Iris pigment epithelial cell (primary cell): ENCODE measurements at places on chromosomes 1 and 21.
A peak's percentile ranks its signal among the peaks of the same experiment; 100 is the strongest.

DNA sequence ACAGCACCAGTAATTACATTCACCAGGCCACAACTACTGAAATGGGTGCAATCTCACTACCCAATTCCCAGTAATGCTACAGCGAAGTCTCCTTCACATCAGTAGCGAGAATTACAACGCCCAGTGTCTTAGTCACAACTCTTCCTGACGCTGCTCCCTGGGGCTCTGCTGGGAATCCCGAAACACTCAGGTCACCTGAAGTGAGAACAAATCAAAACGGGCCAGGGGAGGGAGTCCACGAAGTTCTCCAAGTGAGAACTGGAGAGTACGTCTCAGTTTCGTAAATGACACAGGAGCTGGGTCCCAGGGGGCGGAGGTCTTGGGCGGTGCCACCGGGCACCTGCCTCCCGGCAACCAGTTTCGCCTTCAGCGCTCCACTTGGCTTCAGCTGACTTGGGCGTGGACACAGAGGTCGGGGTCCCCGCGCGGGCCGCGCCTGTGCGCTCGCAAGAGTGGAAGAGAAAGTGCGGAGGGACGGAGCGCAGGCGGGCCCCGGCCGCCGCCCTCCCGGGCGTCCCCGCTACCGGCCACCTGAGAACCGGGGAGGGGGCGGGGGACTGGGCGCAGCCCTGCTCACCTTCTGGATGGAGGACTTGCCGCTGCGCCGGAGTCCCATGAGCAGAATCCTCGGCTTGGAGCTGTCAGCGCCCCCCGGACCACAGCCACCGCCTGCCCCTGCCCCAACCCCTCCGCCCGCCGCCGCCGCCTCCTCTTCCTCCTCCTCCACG lies 575 bp downstream of the RRAGC start:
- DNase-seq: peak; percentile 80

DNA sequence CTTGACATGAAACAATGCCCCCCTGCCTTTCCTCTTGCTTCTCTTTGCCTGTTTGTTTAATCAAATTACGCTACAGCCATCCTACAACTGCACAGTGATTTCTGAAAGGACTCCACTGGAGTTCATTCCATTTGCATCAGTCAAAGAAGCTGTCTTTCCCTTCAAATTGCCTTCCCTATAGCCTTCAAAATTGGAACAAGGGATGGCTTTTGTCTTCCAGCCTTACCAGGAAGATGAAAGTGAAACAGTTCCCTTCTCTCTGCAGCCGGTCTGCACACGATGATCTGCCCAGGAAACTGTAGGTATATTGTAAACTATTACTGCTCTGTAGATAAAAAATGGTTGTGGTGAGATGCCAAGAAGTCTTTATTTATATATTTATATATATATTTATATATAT lies 65.6 kb upstream of the ETS2 start:
- DNase-seq: no peak

DNA sequence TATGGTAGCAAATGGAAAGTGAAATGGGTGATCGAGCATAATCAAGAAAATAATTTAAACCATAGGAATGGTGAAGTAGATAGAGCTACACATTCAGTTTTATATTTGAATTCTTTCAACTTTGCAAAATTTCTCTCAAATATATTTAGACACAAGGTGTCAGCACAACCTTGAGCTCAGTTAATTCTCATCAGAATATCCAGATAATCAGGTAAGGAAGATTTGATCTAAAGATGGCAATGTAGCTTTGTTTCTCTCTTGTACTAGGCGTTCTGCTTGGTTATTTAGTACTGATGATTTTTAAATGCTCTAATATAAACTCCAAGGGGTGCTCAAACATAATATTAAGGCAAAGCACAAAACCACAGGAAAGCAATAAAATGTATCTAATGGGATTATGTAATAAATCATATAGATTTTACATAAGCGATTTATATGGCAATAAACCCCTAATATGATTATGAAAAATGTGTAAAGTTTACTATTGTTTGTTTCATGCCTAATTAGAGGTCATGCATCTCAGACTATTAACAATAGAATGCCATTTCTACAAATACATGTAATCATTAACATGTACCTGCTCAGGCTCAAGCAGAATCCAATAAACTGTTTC lies 32.4 kb upstream of the SERTAD4 start:
- DNase-seq: no peak

DNA sequence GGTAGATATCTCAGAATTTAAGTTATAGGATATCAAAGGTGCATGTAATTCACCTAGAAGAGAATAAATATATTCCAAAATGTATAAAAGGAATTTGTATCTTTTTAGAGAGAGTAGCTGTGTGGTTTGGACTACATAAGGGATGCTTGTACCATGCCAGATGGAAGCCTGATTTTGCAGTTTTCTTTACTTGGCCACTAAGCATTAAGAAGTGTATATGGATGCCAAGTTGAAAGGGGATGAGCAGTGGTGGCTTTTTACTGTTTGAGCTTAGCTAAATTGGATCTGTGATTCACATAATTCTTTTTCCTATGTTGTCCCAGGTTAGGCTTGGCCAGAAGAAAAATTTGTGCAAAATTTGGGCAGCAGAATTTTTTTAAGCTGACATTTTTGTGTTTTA lies 43.5 kb upstream of the TTLL7 start:
- DNase-seq: no peak

GRCh38 chr1:233386336-233386735 lies 58.8 kb downstream of the MAP3K21 start:
- peak; percentile 16 for DNase-seq

GRCh38 chr1:96559181-96559580 lies 162.4 kb upstream of the PTBP2 start:
- no peak for DNase-seq

DNA sequence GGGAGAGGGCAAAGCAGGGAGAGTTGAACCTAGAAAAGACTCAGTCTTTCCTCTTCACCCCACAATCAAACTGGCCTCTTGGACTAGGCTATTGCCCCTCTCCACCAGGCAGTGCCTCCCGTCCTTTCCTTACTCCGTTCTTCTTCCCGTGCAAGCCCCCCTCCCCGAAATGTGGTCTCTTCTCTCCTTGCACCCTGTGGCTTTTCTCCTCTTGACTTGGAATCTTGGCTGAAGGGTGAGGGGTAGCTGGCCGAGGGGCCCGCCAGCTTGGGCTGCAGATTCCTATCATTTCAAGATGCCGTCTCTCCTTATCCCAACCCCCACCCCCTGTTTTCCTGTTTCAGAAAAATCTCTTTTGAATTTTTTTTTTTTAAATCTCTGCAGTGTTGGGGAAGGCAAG lies 1.6 kb downstream of the WNT2B start:
- no peak for DNase-seq

DNA sequence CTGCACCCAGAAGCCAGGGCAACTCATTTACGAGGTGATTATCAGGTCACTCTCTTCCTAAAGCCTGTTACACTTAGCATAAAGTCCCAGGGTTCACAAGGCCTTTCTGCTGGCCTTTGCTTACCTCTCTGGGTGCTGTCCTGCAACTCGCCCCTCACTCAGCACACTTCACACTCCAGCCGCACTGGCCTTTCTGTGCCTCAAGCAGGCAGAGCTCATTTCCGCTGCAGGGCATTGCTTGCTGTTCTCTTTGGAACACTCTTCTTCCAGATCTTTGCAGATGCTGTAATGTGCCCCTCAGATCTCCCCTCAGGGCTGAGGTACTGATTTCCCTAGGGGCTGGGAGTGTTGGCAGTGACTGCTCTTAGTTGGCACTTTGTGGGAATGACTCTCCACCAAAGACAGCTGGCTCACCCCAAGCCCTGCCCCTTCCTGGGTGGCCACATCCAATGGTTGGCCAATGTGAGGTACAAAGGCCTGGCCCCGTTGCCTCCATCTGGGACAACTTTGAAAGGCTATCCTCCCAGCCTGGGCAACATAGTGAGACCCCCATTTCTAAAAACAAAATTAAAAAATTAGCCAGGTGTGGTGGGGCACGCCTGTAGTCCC lies 50.8 kb upstream of the SSBP3 start:
- DNase-seq: no peak

- no peak for DNase-seq
Observed at GRCh38 chr1:171988243-171988885, 147.1 kb downstream of the DNM3 start.

GRCh38 chr1:68085752-68086151 lies 35.3 kb upstream of the DIRAS3 start:
- DNase-seq: no peak

DNA sequence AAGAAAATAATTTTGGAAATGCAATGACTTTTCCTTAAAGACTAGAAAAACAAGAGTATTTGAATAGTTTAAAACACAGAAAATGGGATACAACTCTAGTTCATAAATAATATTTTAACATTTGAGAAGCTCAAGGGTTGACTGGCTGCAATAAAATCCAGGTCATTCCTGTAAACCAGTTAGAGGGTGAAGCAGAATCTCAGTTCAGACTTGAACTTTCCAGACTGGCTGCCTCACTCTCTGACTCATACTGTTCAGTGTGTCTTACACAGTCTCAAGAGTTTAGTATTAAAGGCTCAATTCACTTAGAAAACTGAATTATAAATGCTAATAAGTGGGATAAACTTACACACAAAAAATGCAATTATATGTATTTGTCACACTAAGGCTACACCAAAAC lies 89.9 kb downstream of the RAVER2 start:
- DNase-seq: peak; percentile 91

- no peak for DNase-seq
Observed at GRCh38 chr1:65255035-65255655, 54.2 kb upstream of the DNAJC6 start.

DNA sequence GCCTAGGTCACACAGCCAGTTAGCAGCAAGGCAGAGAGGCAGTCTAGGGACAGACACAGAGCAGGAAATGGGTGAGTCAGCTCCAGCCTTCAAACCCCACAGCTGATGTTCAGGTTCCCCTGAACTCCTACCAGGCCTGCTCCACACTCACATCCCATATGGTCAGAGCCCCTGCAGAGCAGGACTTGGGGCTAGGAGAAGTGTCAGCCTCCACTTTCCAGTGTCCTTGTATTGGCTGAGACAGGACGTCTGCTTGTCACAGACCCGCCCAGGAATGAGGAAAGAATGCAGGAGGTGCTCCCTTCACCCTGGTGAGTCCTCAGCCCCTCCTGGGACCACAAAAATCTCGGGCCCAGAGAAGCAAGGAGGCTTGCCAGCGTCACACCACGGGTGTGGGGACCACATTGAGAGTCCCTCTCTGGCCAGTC lies 92.5 kb downstream of the LACTBL1 start:
- DNase-seq: peak; percentile 72

DNA sequence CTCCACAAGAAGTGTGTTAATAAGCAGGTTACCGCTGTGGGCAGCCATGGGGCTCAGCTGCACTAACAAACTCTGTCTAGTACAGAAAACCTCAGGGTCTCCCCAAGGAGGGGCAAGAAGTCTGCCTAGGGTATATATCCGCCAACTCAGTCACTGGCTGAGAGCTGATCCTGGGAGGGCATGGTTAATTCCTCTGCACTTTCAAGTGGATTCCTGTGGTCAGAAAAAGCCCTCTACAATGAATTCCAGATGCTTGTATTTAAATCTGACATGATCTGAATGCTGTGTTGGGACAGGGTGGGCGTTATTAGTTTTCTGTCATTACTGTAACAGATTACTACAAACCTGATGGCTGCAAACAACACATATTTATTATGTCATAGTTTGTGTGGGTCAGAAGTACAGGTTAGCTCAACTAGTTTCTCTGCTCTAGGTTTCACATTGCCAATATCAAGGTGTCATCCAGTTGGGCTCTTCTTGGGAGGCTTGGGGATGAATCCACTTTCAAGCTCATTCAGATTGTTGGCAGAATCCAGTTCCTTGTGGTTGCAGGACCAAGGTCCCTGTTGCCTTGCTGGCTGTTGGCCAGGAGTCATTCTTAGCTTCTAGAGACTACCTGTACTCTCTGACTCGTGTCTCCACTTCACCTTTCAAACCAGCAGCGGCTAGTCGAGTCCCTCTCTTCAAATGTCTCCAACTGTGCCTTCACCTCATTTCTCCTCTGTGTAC lies 8.0 kb upstream of the SELE start:
- peak; percentile 67 for DNase-seq

DNA sequence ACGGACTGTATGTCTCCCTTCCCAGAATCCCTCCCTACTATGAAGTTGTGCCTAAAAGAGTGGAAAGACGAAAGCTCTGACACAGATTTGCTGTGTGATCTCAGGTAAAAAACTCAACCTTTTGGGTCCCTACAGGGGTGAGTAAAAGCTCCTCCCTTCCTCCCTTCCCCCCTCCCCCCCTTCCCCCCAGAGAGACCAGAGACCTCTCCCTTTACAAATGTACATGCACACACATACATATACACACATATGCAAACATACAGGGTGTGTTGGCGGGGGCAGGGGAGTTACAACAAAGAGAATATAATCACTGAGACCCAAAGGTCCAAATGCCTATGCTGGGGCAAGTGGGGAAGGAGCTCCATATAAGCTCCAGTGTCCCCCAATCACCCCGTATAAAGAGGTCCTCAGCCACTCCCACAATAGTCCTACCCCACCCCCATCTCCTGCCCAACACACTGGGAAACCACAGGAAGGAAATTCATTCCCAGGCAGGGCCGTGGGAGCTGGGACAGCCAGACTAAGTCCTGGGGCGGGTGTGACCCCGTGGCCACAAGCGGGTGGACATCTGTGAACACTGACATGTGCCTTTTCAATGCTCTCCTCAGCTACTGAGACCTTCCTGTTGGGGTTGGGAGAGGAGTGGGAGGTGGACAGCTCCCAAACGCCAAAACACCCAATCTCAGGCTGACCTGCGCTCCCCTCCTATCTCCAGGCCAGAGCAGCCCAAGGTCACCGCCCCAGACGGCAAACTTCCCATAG lies 2.0 kb downstream of the MEF2D start:
- DNase-seq: no peak

DNA sequence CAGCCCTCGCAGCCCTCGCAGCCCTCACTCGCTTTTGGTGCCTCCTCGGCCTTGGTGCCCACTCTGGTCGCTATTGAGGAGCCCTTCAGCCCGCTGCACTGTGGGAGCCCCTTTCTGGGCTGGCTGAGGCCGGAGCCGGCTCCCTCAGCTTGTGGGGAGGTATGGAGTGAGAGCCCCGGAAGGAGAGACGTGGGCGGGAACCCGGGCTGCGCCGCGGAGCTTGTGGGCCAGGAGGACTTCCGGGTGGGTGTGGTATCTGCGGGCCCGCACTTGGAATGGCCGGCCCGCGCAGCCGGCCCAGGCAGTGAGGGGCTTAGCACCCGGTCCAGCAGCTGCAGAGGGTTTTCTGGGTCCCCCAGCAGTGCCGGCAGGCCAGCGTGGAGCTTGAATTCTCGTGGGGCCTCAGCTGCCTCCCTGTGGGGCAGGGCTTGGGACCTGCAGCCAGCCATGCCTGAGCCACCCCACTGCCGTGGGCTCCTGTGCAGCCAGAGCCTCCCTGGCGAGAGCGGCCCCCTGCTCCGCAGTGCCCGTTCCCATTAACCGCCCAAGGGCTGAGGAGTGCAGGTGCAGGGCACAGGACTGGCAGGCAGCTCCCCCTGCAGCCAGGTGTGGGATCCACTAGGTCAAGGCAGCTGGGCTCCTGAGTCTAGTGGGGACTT lies 9.9 kb upstream of the CFHR2 start:
- DNase-seq: no peak

- DNase-seq: peak; percentile 15
Observed at GRCh38 chr1:34101151-34101550, 63.9 kb downstream of the CSMD2 start.
